NCI-H1105 (cell line): ENCODE measurements at places on chromosomes 5 and 9.

DNA sequence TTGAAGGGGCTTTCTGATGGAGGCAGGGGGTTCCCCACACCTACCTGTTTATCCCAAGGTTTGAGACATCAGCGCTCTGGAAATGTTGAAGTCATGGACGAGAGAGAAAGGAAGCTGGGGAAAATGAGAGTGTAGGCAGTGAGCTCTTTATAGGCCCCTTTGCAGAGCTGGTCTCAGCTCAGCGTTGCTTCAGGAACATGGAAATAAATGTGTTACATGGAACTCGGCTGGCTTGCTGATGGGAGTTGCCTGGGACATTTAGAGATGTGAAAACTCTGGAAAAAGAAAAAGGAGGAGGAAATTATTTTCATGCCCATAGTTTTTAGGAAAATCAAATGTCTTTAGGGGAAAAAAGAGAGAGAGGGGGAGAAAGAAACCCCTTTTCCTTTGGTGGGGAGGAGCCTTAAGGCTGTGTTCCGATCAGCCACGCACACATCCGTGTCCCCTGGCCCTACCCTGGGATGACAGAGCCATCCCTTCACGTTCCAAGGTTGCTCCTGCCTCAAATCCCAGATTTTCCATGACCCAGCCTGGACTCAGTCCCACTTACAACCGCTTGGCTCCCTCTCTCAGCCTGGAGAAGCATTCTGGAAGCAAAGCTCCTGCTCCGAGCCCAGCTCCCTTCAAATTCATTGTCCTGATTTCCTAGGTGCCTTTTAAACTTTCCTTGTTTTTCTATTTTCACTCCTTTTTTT, 78.3 kb downstream of the COL27A1 start:
- no peak for DNase-seq

DNA sequence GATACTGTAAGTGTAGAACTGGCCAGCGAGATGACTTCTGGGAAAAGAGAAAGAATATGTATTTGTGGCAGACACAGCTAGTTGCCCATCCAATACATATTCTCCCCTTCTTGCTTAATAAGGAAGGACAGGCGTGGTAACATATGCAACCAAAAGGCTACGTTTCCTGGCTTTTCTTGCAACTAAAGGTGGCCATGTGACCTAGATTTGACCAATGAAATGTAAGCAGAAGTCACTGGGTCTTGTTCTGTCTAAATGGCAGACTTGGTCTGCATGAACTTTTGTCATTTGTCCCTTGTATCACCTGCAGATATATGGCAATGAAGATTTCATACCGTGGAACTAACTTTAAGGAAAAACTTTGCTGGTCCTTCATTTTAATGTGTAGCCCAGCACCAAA, 183.8 kb downstream of the CDH12 start:
- no peak for DNase-seq

GRCh38 chr9:123329329-123329955, 26.6 kb upstream of the CRB2 start:
- no peak for DNase-seq

- DNase-seq = no peak
Measured at GRCh38 chr9:77605449-77606220, 42.5 kb downstream of the GNA14 start.

- no peak for DNase-seq
Measured at GRCh38 chr5:139969318-139969717, 73.8 kb downstream of the NRG2 start.

DNA sequence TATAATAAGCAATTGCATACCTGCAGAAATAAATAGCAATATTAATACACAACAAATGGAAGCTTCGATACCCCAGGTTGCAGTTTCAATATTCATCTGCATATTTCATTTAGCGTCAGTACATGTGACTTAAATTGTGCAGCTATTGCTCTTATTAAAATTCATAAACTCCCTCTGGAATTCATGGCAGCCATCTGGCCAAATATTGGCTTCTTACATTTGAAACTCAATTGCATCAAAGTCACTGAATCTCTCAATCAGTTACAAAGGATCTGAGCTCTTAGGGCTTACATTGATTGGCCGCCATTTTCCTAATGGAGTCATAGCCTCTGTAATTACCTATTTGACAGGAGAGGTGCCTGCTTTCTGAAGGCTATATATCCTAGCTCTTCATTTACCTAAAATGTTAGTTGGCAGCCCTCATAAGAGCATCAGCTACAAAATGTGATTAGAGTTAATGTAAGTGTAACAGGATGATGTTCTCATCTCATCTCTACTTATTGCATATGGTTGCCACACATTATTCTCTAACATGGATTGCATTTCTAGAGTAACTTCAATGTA, 453.5 kb downstream of the CAAP1 start:
- no peak for DNase-seq

DNA sequence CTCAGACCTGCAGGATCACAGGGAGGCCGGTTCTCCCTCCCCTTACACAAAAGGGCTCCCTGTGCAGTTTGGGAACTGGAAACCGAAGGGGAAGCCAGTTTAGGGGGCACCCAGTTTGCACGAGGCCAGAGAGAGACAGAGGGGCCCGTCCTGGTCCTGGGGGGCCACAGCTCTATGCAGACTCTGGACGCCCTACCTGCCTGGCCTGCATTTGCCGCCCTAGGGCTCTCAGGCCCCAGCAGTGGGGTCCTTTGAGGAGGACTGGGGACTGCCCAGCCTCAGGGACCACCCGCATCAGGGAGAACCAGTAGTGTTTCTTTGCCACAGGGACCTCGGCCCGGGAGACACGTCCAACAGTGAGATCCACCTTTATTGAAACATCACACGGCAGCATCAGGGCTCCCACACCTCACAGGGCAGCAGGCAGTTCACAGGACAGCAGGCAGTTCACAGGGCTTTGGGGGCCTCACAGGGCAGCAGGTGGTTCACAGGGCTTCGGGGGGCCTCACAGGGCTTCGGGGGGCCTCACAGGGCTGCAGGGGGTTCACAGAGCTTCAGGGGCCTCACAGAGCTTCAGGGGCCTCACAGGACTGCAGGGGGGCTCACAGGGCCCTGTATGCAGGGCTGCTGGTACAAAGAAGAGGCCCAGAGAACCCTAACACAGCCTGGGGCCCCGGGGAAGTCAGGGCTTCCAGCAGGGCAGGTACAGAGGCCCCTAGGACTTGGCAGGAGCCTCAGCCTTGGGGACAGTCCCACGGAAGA, 648 bp upstream of the NSMF start:
- DNase-seq = no peak

DNA sequence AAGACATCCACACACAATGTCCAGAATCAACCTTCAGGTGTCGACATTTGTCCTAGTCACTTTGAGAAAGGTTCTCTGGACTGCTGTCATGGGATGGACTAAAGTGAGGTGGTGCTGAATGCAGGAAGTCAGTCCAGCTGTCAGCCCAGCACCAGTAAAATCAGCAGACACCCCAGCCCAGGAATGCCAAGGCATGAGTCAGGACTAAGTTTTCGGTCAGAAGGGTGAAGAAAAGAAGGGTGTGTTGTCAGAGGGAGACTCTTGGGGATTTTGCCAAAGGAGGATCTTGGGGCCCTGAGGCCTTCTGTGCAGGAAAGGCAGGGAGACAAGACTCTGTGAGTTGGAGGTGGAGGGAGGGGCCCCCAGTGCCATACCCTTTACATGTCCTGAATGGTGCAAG, 69.0 kb upstream of the XPA start:
- DNase-seq = no peak

DNA sequence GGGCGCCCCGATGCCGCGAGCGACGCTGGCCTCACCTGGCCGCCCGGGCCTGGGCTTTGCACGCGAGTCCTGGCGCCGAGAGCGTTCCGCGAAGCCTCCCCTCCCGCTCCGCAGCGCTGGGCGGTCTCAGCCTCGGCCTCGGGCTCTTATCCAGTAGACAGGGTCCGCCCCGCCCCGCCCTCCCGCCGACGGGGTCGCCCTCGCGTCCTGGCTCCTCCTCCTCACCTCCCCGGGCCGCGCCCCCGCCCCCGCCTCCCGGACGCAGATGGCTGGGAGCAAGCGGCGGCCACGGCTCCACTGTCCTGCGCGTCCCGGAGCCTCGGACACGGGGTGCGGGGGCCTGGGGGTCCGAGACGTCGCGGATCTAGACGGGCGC, at the start of gene SLC6A3:
TSS of gene SLC6A3 (minus strand) at position 128 of the 376 bp plus-strand sequence. CDS start 2,243 bp downstream, outside the sequence.
- no peak for DNase-seq

GRCh38 chr5:65825408-65826328, 100.7 kb upstream of the ERBIN start:
- DNase-seq = no peak

DNA sequence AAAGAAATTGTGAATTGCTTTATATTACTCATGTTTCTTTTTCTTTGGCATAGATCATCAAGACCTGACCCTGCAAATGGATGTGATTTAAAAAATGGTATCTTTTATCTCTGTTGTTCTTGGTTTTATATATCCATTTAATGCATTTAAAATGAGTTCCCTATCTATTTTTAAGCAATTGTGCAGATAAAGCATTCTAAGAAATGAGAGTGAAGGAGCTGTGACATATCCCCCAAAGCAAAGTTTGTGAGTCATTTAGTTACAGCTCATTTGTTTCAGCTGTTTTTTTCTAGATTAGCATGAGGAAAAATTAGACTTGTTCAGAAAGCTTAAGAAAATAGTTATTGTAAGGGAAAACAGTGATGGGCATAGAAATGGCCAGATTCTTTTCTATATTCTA, 7.6 kb upstream of the ELOVL7 start:
- no peak for DNase-seq

DNA sequence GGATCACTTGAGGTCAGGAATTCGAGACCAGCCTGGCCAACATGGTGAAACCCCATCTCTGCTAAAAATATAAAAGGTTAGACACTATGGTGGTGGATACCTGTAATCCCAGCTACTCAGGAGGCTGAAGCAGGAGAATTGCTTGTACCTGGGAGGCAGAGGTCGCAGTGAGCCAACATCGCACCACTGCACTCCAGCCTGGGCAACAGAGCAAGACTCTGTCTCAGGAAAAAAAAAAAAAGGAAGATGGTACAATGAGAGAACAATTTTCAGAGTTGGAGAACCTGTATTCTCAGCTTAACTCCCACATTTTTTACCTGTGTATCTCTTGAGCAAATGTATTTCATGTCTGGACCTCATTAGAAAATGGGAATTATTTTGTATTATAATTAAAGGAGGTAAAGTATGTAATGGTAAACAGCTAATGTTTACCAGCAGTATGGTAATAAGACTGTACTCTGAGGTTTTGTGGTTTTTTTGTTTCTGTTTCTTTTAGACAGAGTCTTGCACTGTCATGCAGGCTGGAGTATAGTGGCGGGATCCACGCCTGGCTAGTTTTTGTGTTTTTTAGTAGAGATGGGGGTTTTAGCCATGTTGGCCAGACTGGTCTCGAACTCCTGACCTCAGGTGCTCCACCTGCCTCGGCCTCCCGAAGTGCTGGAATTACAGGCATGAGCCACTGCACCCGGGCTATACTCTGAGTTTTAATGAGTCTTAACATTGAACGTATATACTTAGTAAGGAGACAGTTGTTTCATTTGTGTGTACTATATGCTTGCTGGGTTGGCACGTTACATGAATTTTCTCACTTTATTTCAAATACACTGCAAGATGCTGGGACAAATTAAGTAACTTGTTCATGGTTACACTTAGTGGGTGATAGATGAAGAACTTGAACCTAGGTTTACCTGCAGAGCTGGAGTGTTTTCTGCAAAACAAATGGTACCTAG, 16.2 kb downstream of the UHRF2 start:
- no peak for DNase-seq
